ENCODE measurements at places on chromosomes 2 and 18. TPM values are rescaled to one million over a fixed set of nuclear protein-coding genes. Genes with fewer than 3 reads are reported as not detected.
A peak's percentile ranks its signal among the peaks of the same experiment; 100 is the strongest.

GRCh38 chr2:56244911-56245530 is 61.2 kb downstream of the CCDC85A start:
- H3K27me3 ChIP-seq = no peaks in the 10 kb centered on the region
- peaks cover 5% of the 10 kb centered on the region for H3K4me1 ChIP-seq
- H3K4me3 ChIP-seq = no peak overlapping the region
- no peaks in the 10 kb centered on the region for H3K36me3 ChIP-seq
- H3K27ac ChIP-seq = no peak overlapping the region
- no peak for DNase-seq

- no peak for DNase-seq
- H3K36me3 ChIP-seq = no peaks in the 10 kb centered on the region
- peaks cover 5% of the 10 kb centered on the region for H3K4me1 ChIP-seq
- H3K27me3 ChIP-seq = no peaks in the 10 kb centered on the region
- no peak overlapping the region for H3K27ac ChIP-seq
- no peak overlapping the region for H3K4me3 ChIP-seq
Measured at GRCh38 chr2:73972846-73973245, 11.9 kb upstream of the TET3 start.

- H3K4me1 ChIP-seq = peaks cover 11% of the 10 kb centered on the region
- H3K27me3 ChIP-seq = no peaks in the 10 kb centered on the region
- H3K27ac ChIP-seq = peak overlapping the region; percentile 13
- H3K4me3 ChIP-seq = no peak overlapping the region
- H3K36me3 ChIP-seq = no peaks in the 10 kb centered on the region
Measured at GRCh38 chr2:38187541-38188011, 111.6 kb upstream of the CYP1B1 start.

DNA sequence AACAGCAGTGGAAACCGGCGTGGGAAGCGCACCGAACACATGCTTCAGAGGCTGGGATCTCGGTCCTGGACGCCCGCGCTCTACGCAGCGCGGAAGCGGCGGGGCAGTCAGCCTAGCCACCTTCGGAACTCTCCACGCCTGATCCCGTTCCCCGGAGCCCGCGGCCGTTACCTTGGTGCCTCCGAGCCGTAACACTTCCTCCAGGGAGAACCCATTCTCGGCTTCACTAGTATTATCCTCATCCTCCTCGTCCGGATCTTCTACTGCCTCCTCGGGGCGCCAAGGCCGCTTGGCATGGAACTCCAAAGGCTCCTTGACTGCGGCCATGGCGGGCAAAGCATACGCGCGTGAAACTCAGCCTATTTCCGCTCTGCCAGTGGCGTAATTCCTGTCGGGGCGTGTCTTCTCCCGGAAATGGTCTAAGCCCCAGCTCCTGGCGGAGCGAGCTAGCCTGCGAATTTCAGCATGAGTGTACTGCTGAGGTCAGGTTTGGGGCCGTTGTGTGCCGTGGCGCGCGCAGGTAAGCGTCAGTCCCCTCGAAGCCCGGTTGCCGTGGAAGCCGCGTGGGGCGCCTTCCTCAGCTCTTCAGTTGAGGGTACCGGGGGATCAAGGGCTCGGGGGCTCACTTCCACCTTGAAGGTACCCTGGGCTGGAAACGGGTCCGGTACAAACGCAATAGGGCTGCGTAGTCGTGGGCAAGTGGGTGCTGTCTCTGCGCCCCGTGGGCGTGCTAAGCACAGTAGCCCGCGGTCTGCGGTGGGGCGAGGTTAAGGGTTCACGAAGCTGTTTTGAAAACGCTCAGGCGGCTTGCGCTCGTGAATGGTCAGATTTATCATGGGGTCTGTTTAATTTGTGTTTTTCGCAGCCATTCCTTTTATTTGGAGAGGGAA is at the start of the genes CEBPZ and NDUFAF7:
CEBPZ (minus strand) TSS at position 356 of the 890 bp plus-strand sequence; CDS start at position 327, 29 bp downstream.
NDUFAF7 (plus strand) TSS at position 418 of the 890 bp plus-strand sequence; CDS start at position 466, 48 bp downstream.
- DNase-seq = peak; percentile 94
- peak within 1 kb of the TSS; percentile 58 for H3K27ac ChIP-seq
- peak within 1 kb of the TSS; percentile 86 for H3K4me3 ChIP-seq
- H3K36me3 ChIP-seq = peaks cover 18% of the 10 kb centered on the region
- H3K27me3 ChIP-seq = no peaks in the 10 kb centered on the region

GRCh38 chr18:52588931-52589330 is 248.9 kb downstream of the DCC start:
- no peaks in the 10 kb centered on the region for H3K4me1 ChIP-seq
- no peak overlapping the region for H3K4me3 ChIP-seq
- DNase-seq = no peak
- no peak overlapping the region for H3K27ac ChIP-seq
- no peaks in the 10 kb centered on the region for H3K36me3 ChIP-seq
- no peaks in the 10 kb centered on the region for H3K27me3 ChIP-seq

DNA sequence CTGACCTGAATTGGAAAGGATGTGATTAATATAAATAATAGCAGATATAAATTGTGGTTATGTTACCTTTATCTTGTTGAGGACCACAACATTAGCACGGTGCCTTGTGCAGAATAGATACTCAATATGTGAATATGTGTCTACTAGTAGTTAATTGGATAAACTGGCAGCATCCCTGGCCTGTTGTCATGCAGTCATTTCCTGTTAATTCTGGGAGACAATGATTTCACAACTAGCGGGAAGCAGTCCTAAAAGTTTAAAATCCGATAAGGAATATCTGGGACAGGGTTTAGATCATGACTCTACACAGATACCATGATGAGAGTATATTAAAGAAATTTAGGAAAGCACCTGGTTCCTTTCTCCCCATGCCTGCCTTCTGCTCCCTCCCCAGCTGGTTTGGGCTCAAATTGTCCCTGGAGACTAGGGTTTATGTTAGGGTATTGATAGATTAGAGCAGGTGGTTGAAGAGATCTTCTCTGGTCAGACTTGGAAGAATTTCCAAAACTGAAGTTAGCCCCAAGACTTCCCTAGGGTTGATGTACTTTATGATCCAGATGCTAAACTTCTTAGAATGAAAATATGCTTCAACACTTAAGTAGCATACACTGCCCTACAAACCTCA is 32.8 kb downstream of the CYBRD1 start:
- H3K27me3 ChIP-seq = no peaks in the 10 kb centered on the region
- no peaks in the 10 kb centered on the region for H3K4me1 ChIP-seq
- no peaks in the 10 kb centered on the region for H3K36me3 ChIP-seq

DNA sequence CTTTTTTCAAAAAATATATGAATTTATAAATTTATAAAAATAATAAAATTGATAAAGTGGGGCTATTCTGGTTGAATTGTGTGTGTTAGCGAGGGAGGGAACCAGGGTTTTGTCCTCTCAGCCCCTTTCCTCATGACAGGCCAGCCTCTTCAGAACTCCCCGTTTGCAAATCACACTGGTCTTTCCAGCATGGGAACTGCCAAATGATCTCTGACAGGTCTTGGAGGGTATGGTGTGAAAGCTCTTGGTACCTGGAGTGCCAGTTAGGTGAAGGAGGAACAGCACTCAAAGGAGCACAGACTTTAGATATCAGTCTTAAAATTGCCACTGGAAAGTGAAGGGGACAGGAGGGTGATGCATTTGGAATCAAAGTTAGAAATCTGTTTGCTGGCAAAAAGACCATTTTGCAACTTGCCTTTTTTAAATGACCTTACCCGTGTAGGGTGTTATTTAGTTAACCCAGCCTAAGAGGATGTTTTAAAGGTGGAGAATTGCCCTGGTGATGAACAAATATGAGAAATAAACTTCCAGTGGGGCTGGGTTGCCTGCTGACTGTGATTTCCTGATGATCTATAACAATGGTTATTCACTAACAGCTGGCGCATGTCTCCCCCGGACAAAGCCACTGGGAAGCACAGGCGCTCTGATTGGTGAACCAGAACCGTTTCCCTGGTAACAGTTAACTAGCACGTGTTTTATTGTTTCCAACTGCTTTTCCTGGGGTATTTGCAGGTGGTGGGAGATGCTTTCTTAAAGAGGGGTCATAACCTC is 85.3 kb upstream of the EFEMP1 start:
- no peak overlapping the region for H3K27ac ChIP-seq
- H3K36me3 ChIP-seq = no peaks in the 10 kb centered on the region
- no peak for DNase-seq

DNA sequence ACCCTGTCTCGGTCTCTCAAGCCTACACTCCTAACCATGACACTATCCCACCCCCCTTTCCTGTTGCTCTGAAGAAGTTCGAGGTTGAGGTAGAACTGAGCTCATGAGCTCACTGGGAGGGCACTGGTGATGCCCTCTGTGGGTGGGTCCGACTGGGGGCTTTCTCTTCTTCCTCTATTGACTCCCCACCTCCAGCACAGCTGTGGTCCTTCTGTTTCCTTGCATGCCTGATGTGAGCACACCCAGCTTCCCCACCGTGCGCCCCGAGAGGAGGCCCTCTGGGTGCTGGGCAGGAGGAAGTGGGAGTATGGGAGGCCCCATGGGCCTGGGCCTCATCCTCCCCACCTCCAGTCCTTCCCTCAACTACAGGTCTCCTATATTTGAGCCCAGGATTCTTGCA is 20.9 kb downstream of the SPEG start:
- no peak overlapping the region for H3K27ac ChIP-seq
- H3K36me3 ChIP-seq = no peaks in the 10 kb centered on the region
- no peaks in the 10 kb centered on the region for H3K4me1 ChIP-seq
- no peaks in the 10 kb centered on the region for H3K27me3 ChIP-seq
- no peak overlapping the region for H3K4me3 ChIP-seq

DNA sequence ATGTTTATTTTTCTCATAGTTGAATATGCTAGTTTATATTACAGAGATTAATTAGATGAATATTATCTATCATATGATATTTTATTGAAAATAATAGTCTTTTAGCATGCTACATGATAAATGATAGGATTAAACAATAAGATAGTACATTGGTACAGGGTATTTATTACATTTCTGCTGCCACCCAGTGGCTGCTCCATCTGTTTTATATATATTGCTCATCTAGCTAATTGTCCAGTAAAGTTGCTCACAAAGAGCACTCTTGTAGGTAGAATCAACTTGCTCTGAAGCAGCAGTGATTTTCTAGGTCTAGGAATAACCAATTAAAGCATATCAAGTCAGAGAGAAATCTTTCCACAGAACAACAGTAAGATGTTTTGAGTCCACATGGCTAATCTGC is 183.3 kb downstream of the ASXL3 start:
- no peak for DNase-seq
- no peaks in the 10 kb centered on the region for H3K36me3 ChIP-seq
- H3K4me3 ChIP-seq = no peak overlapping the region
- no peaks in the 10 kb centered on the region for H3K4me1 ChIP-seq

DNA sequence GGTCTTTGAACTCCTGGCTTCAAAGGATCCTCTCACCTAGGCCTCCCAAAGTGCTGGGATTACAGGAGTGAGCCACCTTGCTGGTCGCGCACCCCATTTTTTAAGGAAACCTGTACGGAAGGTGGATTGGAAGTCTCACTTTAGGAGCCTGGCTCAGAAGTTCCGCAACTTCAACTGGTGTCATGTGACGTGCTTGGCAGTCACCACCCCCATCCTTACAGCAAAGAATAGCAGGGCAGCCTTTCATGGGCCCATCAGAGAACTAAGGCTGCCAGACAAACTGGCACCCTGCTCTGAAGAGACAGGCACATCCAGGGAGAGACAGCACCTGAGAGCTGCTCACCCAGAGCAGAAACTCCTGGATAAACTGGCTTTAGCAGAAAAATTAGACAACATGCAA is 3.3 kb upstream of the SLC66A2 start:
- no peak overlapping the region for H3K4me3 ChIP-seq
- H3K27me3 ChIP-seq = no peaks in the 10 kb centered on the region
- DNase-seq = no peak
- no peaks in the 10 kb centered on the region for H3K36me3 ChIP-seq
- no peak overlapping the region for H3K27ac ChIP-seq

- DNase-seq = peak; percentile 23
- no peaks in the 10 kb centered on the region for H3K36me3 ChIP-seq
- no peak overlapping the region for H3K27ac ChIP-seq
- H3K27me3 ChIP-seq = no peaks in the 10 kb centered on the region
Measured at GRCh38 chr2:128301501-128301966, 17.1 kb downstream of the HS6ST1 start.

GRCh38 chr2:132757676-132758075 is 87.7 kb upstream of the LYPD1 start:
- DNase-seq = no peak
- no peak overlapping the region for H3K4me3 ChIP-seq
- H3K36me3 ChIP-seq = no peaks in the 10 kb centered on the region
- H3K27me3 ChIP-seq = no peaks in the 10 kb centered on the region
- no peaks in the 10 kb centered on the region for H3K4me1 ChIP-seq

RBKS gene
- total RNA-seq = 14.8 TPM

GRCh38 chr2:15911686-15912085 is 28.7 kb upstream of the MYCN start:
- no peak for DNase-seq
- no peak overlapping the region for H3K27ac ChIP-seq
- no peaks in the 10 kb centered on the region for H3K36me3 ChIP-seq
- H3K4me1 ChIP-seq = no peaks in the 10 kb centered on the region
- H3K27me3 ChIP-seq = no peaks in the 10 kb centered on the region
- H3K4me3 ChIP-seq = no peak overlapping the region

DNA sequence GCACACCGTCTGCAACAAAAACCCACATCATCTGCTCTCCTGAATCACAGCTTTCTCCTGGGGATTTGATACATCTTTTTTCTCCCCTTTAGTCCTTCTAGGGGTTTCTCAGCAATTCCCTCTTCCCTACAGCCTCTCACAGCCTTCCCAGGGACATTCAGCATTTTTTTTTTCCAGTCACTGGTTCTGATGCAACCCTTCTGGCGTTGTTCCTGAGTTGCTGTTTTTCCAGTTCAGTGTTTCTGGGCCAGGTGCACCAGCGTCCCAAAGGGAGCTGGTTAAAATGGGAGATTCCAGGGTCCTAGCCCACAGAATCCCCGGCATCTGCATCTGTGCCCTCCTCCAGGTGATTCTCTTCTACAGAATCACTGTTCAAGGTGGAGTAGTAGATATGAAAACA is 36.1 kb downstream of the ADCY3 start:
- H3K36me3 ChIP-seq = no peaks in the 10 kb centered on the region
- no peaks in the 10 kb centered on the region for H3K27me3 ChIP-seq
- no peaks in the 10 kb centered on the region for H3K4me1 ChIP-seq
- no peak for DNase-seq

NPHP1 gene
- total RNA-seq = 0.51 TPM

DNA sequence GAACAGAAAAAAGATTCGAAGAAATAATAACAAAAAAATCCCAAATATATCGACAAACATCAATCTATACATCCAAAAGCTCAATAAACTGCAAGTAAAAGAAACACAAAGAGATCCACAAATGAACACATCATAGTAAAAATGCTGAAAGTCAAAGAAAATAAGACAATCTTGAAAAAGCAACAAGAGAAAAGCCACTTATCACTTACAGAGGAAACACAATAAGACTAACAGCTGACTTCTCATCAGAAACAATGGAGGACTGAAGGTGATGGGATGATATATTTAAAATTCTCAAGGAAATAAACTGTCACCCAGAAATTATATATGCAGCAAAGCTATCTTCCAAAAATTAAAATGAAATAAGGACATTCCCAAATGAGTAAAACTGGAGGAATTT is 140.3 kb downstream of the NDUFA10 start:
- H3K27me3 ChIP-seq = no peaks in the 10 kb centered on the region
- H3K4me1 ChIP-seq = no peaks in the 10 kb centered on the region
- H3K4me3 ChIP-seq = no peak overlapping the region
- no peaks in the 10 kb centered on the region for H3K36me3 ChIP-seq

- peaks cover 17% of the 10 kb centered on the region for H3K4me1 ChIP-seq
- H3K27me3 ChIP-seq = no peaks in the 10 kb centered on the region
- H3K27ac ChIP-seq = peak overlapping the region; percentile 97
- H3K36me3 ChIP-seq = peaks cover 15% of the 10 kb centered on the region
- DNase-seq = peak; percentile 81
Measured at GRCh38 chr2:241559323-241560161, 997 bp downstream of the BOK start.

GRCh38 chr2:98552499-98553179 is 55.7 kb downstream of the COA5 start:
- no peak overlapping the region for H3K4me3 ChIP-seq
- H3K36me3 ChIP-seq = no peaks in the 10 kb centered on the region
- no peak overlapping the region for H3K27ac ChIP-seq
- no peaks in the 10 kb centered on the region for H3K4me1 ChIP-seq
- H3K27me3 ChIP-seq = no peaks in the 10 kb centered on the region

Measured in right lobe of liver (tissue), 6 donors.